ENCODE measurements at places on chromosomes 12 and 14.
A peak's percentile ranks its signal among the peaks of the same experiment; 100 is the strongest.

- DNase-seq = peak; percentile 32
These were observed 11.9 kb downstream of the SLC25A29 start for GRCh38 chr14:100294213-100294962.

DNA sequence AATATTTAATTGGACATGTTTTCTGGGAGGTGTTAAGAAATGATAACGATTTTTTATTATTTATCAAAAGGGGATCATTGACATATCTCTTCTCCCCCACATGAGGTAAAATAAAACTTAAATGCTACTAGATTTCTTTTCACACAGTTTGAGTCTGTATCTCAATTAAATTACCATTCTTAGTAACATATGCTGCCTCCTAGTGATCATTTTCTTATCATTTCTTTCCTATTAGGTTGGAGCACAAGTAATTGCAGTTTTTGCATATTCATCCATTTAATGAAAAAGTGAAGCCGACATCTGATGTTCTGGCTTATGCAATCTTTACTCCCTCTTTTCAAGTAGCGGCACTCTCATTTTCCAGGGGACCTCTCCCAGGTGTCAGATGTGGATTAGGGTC, 24.9 kb downstream of the PUS7L start:
- no peak for DNase-seq

DNA sequence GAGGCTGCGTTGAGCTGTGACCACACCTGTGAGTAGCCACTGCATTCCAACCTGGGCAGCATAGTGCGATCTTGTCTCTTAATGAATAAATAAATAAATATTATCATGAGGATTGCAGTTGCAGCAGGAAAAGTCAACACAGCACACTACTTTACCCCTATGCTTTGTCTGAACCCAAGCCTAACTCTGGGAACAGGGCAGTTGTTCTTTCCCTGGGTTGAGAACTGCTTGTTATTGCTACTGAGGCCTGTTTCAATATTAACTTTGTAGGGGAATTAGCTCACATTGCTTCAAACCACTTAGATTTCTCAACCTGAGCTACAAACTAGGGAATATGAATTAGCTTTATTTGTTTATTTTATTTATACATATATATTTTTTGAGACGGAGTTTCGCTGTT, 102.5 kb downstream of the SCN8A start:
- DNase-seq = no peak

GRCh38 chr14:28102814-28103213, 663.8 kb upstream of the FOXG1 start:
- DNase-seq = no peak

DNA sequence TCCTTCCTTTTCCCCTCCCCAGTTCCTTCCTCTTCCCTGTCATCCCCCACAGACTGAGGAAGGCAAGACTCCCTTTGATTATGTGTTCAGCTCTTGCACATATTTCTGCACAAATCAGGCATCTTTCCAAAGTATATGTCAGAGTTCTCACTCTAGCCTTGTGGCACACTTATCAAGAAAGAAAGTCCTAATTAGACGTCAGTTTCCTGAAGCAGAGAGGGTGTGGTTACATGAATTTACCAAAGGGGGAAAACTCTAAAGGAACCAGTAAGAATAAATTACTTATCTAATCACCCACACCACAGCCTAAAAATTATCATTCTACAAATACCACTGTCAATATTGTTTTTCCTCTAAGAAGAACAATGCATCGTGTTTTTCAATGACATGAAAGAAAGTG, 120.7 kb upstream of the GRIP1 start:
- DNase-seq = no peak

DNA sequence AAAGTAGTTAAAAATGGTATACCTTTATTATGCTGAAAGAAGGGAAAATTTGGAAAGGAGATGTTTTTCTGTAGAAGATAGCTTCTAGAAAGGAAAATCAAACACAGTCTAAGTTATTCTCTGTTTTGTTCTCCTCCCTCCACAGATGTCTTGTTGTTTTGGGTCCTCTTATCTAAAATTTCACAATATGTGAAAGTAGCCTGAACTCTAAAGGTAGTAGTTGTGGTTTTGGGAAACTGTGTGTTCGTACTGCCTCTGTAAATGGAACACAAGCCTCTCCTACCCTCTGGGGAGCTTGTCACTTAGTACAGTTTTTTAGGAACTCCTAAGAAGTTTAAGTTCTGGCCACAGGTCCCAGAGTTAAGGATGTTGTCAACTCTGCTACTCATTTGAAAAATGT, 112.6 kb downstream of the CRADD start:
- DNase-seq = no peak

DNA sequence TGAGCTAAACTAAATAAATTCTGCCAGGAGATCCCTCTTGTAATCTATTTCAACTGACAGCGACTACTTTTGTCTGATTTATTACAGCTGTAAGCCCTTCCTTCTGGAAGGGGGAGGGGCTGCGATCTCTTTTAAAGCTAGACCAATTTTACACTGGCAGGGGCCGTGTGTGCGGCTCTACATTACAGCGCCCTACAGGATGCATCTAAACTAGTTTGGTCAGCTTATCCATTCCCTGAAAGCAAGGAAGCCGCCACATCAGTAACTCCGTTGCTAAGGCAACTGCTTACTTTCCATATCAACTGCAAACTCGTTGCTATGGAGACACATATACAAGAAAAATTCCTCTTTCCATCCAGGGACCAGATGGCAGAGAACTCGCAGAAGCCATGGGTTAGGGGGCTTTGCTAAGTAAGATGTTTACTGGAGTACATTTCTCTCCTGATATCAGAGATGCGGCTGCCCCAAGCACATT, 17.4 kb downstream of the FOXN3 start:
- no peak for DNase-seq

GRCh38 chr14:99664058-99664936, 19.4 kb downstream of the HHIPL1 start:
- no peak for DNase-seq

Data from GM13976 (cell line).